ENCODE measurements at places on chromosomes 1 and 21.
A peak's percentile ranks its signal among the peaks of the same experiment; 100 is the strongest.

DNA sequence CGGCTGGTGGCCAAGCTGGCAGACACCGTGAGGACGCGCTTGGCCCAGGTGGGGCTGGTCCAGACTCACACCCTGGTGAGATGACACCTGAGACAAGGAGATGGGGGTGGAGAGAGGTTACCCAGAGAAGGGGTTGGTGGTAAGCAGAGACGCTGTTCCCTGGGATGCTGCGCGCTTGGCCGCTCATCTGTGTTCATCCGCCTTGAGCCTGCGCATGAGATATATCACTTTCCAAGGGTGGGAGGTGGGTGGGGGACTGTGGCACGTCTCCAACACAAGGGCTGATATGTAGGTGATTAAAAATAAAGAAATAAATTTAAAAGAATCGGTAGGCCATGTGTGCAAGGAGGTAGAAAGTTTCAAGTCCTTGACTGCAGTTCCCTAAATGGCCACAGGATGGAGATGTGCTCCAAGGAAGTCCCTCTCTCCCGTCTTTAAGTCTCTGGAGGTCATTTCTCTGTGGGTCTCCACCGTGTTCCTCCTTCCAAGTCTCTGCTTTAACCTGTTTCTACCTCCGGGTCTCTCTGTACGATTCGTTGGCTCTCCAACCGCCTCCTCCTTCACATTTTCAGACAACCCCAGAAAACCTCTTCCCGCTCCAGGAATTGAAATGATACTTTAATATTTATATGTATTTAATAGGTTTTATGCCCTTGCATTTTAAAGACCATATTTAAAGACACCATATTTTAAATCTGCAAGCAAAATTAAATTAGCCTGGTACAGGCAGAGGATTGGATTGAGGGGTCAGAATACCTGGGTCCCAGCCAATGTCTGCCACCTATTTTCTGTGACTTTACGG, 4.5 kb downstream of the TTC24 start:
- peak; percentile 50 for DNase-seq

DNA sequence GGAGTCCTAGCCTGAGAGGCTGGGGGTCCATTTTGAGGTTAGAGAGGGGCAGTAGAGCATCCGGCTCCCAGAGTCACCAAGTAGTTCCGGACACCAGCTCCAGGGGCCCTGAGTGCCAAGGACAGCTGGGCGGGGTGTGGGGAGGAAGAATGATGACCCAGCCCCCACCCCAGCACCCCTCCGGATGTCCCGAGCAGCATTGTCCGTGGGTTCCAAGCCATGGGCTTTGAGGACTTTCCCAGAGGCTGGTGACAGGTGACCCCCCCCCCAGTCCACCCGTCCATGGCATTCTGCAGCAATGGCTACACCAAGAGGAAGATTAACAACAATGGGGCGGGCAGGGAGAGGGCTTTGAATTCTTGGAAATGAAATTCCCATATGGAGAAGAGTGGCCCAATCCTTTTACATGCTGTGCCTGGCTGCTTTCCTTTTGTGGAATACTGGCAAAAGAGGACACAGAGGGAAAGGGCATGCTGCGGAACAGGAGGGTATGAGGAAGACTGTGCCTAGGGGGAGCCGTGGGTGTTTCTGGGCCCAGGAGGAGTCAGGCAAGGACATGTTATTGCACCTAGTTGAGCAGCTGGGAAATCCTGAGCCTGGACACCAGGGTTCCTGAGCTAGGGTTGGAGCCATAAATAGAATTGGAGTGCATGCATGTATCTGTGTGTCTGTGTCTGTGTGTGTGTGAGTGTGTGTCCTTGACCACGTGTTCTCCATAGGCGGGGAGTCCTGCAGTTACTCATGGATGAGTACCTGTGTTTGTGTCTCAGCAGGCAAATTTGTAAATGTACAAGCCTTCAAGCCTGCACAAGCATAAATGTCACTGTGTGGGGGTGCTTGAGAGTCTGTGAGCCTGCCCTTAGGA, 956 bp downstream of the ATP1A2 start:
- DNase-seq = no peak

DNA sequence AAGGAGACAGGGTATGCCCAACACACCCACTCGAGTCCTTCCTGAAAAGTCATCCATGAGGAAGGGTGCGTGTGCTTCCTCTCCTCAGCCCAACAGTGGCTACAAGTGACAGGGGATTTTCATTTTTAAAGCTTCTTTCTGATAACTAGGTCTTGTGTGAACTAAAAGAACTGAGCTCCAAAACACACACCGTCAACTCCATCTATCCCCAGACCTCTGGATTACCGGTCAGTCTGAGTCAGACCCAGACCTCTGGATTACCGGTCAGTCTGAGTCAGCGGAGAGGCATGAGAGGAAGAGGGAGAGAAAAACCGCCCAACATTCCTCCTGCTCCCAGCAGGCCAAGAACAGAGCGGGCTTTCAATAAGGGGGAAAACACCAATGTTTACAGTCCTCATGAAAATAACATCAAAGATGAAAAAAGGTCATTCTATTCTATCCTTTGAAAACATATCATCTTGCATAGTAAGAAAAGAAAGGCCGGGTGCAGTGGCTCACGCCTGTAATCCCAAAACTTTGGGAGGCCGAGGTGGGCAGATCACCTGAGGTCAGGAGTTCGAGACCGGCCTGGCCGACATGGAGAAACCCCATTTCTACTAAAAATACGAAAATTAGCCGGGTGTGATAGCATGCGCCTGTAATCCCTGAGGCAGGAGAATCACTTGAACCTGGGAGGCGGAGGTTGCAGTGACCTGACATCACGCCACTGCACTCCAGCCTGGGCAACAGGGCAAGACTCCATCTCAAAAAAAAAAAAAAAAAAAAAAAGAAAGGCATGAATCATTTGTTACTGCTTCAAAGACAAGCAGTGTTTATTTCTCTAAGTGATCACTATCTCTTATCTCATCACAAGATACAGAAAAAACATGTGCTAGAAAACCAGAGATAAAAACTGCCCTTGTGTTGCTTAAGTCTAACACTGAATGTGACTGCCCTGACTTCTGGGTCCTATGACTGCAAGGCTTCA, 3.4 kb downstream of the PTTG1IP start:
- DNase-seq = no peak

DNA sequence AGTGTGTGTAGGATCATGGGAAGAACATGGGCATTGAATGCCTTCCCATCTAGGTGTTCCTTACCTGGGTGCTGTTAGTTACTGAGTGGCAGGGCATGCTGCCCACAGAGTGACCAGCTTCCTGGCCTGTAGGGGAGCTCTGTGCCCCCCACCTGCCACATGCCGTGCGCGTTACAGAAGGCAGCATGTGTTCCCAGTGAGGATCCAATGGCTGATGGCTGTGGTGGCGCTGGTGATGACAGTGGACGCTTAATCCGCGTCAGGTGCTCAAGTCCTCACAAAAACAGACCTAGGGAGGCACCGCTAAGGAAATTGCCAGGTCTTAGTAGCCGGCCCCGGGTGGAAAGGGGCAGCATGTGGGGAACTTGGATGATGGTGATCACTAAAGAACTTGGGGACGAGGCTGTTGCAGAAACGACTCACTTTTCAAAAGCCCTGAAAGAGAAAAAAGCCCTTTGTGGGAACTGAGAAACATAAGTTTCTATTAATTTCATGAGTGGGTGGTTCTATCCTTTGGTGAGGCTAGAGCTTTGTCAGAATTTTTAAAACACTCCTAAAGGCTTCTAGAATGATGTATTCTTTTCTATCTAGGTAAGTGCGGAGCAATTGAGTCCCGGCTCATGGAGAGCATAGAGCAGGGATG, 93.2 kb downstream of the PRDM2 start:
- DNase-seq = no peak

DNA sequence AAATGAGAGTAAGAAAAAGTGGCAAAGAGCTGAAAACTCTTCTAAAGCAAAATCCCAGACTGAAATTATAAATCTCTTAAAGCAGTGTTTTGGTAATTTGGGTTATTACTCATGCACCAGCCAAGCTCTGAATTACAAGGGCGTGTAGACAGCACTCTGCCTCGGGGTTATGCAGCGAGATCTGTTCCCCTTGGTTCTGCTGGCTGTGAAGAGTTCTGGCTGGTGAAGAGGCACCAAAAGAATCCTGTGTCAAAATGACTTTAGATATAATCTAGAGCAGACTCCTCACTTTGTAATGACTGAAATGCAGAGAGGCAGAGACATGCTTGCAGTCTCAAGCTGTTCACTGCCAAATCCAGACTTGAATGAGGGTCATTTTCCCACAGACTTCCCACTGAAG, 461.8 kb upstream of the CXADR start:
- no peak for DNase-seq

DNA sequence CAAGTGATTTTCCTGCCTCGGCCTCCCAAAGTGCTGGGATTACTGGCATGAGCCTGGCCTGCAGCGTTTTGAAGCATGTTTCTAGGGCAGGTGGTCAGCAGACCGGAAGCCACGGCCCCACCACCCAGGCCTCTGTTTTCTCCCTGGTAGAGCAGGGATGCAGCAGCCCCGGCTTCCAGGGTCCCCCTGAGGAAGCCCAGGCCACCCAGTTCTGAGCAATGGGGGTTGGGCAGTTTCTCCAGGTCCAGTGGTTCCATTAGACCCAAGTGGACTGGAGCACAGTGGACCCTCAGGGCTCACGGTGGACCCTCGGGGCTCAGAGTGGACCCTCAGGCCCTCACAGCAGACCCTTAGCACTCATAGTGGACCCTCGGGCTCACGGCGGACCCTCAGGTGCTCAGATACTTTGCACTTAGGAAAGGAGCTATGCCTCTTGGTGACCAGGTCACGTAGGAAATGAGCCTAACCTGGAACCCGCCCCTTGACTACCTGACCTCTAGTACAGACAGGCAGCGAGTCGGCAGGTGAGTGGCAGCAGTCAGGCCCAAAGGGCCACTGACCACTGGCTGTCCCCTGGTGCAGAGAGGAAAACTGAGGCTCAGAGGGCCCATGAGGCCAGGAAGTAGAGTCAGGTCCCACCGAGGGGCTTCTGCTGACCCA, 4.6 kb upstream of the FNDC10 start:
- no peak for DNase-seq

DNA sequence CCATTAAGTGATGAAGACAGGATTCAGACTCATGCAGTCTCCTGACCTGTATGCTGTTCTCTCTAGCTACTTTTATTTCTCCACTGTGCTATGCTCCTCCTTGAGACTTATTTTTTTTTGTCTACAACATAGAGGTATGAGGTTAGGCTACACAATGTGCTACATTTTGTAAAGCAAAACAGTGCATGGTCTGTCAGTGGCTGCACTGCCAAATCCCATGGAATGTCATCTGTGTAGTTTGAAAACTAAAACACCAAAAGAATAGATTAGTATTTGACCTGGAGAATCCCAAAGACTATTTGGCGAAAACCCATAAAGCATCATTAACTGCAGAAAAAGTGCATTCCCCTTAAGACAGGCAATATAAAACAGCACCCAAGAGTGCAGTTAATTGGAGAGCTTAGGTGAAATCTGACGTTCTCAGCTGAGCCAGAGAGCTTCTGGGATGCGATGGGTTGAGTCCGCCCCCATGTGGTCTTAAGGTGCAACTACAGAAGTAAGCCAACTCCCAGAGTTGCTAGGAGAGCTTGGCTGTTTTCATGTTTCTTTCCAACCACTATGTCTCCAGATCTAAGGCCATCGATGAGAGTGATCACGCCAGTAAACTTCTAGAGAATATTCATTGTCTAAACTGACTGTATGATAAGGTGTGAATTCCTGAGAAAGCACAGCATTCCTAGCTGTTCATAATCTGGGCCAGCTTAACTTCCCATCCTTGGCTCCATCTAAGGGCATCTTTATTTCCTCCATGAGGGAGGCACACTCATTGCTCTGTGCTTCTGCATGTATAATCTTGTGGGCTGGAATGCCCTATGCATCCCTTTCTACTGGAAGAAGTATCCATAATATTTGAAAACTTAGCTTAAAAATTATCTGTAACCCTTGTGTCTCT, 20.7 kb upstream of the CYP2J2 start:
- no peak for DNase-seq

GRCh38 chr1:95994643-95995042, 726.9 kb upstream of the PTBP2 start:
- no peak for DNase-seq

- no peak for DNase-seq
Measured at GRCh38 chr1:39098546-39099250, 72.5 kb downstream of the NDUFS5 start.

GRCh38 chr1:1670866-1671265, 12.1 kb upstream of the CDK11B start:
- no peak for DNase-seq

GRCh38 chr21:27536319-27536718, 569.4 kb upstream of the ADAMTS5 start:
- DNase-seq = no peak

- no peak for DNase-seq
Measured at GRCh38 chr1:34747638-34747941, 7.3 kb upstream of the GJB5 start.

- DNase-seq = no peak
Measured at GRCh38 chr1:169753549-169753948, 19.7 kb upstream of the SELE start.

- DNase-seq = no peak
Measured at GRCh38 chr1:190602325-190602724, 124.7 kb upstream of the BRINP3 start.

DNA sequence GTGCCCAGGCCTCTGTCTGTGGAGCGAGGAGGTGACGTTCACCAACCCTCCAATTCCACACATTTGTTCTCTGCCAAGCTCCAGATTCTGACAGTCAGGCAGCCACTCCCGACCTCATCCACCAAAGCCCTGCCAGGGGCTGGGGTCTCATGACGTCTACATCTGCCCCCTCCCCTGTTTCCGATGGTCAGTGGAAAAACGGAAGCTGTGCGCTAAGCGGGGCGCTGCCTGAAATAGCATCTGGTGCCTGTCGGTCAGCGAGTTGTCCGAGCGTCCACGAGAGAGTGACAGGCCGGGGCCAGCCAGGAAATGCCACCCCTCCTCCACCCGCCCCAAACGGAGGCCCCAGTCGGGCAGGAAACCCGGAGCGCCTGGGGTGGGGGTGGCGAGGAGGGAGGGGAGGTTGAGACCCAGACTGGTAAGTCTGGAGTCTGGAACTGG, 3.2 kb upstream of the TAL1 start:
- no peak for DNase-seq

DNA sequence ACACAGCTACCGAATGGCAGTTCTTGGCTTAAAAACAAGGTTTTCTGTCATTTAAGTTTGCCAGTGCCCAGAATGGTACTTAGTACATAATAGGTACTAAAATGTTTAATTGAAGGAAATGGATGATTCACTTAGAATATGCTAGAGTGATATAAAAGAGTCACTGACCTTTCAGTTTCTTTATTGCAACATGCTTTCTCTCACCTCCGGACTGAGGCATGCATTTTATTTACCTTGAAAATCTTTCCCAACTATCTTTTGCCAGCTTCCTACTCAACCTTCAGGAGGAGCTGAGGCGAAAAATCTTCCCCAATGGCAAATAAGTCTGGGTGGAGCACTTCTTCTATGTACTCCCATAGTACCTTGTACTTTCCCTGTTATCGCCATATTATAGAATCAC, 244.9 kb downstream of the ZNF648 start:
- DNase-seq = no peak

- DNase-seq = no peak
Measured at GRCh38 chr1:42209526-42210251, 45.1 kb upstream of the GUCA2A start.

DNA sequence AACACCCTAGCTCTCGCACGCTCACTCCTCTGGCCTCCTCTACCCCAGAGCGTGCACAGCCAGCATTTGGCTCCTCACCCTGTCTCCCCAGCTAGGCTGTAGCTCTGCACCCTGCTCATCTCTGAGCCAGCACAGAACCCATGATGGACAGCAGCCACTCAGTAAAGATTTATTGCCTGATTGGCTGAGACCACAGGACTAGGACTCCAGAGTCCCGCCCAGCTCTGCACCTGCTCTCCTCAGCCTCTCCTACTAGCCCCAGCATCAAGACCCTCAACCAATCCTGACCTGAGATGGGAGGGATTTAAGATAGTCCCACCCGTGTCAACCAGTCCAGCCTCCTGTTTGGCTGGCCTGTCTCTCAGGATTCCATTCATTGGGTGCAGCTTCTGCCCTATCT, 9.3 kb downstream of the C1QB start:
- DNase-seq = no peak
